ENCODE measurements at places on chromosomes 2 and 18.

GRCh38 chr2:203591642-203592041, 56.5 kb upstream of the RAPH1 start:
- no peak for DNase-seq

GRCh38 chr2:122660786-122661634, 905.6 kb downstream of the TSN start:
- DNase-seq, result no peak

- DNase-seq, result peak; percentile 88
Measured at GRCh38 chr2:237923481-237924163, 43.2 kb upstream of the UBE2F start.

- DNase-seq, result no peak
Measured at GRCh38 chr18:61132031-61132430, 201.2 kb upstream of the CDH20 start.

GRCh38 chr2:79373358-79374130, 139.3 kb upstream of the CTNNA2 start:
- no peak for DNase-seq

GRCh38 chr2:40394597-40394996, 57.3 kb downstream of the SLC8A1 start:
- DNase-seq, result no peak

GRCh38 chr2:16700551-16701259, 35.1 kb upstream of the CYRIA start:
- no peak for DNase-seq

GRCh38 chr18:63433334-63433866, 11.1 kb upstream of the VPS4B start:
- no peak for DNase-seq

GRCh38 chr18:832085-832681, 20.1 kb upstream of the YES1 start:
- peak; percentile 40 for DNase-seq

All from activated T-cell treated with anti-CD3 and anti-CD28 coated beads, Interleukin-2, amount 50 U/mL, for 48 hours (primary cell).